AG10803 (cell line): ENCODE measurements at places on chromosomes 5 and 9.

GRCh38 chr5:178590924-178591423 is 781 bp upstream of the COL23A1 start:
- DNase-seq, result peak; percentile 51

DNA sequence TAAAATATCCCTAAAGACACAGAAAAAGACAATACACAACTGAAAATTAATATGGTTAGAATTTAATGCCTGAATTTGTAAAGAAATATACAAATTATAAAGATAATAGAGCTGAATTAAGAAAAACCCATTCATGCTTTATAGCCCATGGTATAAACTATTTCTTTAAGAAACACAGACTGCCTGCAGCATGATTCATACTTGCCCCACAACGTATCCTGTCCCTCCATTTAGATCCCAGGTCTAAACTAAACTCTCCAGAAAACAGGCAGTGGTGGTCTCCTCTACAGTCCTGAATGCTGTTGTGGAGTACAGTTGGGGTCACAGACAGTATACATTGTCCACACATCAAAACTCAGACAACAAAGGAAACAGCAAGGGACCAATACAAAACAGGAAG is 24.8 kb downstream of the IL6ST start:
- peak; percentile 31 for DNase-seq

DNA sequence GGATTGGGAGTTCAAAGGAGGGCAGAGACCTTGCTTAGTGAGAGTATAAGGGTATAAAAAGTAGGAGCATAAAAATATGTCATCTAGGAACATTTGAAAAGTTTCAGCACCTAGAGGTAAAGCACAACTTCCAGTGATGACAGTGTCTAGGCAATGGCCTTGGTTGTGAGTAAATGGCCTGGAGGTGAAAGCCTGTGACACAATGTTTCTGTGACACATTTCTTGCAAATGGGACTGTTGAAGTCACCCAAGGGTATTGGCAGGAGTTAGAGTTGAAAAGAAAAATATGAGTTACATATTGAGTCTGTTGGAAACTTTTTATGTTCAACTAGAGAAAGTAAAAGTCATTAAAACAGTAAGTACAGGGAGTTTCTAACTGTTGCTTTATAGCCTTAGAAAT is 14.8 kb downstream of the C5orf47 start:
- DNase-seq, result no peak

- peak; percentile 66 for DNase-seq
These were observed 11.9 kb downstream of the ROPN1L start for GRCh38 chr5:10453545-10453944.

DNA sequence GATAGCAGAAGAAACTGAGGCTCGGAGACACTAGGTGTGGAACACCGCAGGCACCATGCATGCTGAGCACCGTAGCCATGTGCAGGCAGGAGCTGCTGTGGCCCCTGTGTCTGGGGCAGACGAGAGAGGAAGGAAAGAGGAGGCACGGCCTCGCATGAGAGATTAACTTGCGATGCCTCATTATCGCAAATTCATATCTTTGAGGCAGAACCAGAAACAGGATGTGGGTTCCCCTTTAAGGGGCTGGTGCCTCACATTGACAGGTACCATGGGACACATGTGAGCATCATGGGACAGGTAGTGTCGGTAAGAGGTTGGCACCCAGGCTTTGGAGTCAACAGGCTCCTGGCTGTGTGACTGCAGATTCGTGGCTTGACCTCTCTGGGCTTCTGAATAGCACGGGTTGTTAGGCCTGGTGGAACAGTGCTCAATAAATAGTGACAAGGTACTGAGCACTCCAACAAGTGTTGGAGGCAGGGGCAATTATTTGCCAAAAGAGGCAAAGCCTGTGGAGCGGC is 40.8 kb downstream of the NAIF1 start:
- DNase-seq, result no peak

DNA sequence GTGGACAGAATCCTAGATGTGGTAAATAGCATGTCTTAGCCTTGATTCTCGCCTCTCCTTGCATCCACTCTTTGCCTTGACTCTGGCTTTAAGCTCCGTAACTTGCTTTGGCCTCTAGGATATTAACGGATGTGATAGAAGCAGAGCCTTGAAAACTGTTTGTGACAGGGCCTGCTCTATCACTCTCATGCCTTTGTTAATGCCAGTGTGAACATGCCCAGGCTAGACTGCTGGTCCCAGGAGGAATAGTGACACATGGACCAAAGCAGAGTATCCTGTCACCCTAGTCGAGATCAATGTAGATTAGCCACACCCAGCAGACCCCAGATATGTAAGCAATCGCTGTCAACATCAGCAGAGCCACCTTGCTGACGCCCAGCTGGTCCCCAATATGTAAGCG is 109.9 kb upstream of the C9orf72 start:
- no peak for DNase-seq

GRCh38 chr9:72338631-72339030 is 26.4 kb downstream of the ZFAND5 start:
- DNase-seq, result no peak

GRCh38 chr5:124157320-124157719 is 589.1 kb downstream of the ZNF608 start:
- DNase-seq, result no peak

DNA sequence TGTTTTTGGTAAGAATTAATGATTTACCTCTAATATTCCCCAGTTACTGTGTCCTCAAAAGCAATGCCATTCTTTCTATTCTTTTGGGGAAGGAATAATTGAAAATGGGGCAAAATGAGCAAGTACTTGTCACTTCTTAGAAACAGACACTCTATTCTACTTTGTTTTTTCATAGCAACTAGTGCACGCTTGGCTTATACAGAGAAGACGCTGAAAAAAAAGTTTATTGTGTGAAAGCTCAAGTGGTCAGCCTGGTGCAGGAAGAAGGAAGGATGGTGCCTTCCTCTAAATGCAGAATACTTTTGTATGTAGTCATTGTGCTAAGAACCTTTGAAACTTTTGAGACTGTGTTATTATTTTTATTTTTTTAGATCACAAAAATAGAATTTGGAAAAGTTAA is 29.6 kb downstream of the ANKDD1B start:
- DNase-seq, result no peak

GRCh38 chr9:89428901-89429890 is 68.7 kb downstream of the SEMA4D start:
- no peak for DNase-seq

DNA sequence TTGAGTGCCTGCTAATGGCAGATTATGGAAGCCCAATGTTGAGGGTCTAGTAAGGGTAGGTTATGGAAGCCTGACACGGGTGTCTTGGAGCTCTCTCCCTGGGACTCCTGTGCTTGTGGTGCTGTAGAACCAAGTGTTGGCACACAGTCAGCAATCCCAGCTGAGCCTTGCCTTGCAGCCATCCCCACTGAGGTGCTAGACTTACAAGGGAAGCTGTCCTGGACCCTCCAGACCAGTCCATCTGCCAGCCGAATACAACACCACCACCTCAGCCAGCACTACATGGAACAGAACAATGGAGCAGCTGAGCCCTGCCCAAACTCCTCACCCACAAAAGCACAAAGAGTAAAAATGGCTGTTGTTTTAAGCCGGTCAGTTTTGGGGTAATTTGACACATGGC is 90.5 kb upstream of the DNAH5 start:
- DNase-seq, result no peak

DNA sequence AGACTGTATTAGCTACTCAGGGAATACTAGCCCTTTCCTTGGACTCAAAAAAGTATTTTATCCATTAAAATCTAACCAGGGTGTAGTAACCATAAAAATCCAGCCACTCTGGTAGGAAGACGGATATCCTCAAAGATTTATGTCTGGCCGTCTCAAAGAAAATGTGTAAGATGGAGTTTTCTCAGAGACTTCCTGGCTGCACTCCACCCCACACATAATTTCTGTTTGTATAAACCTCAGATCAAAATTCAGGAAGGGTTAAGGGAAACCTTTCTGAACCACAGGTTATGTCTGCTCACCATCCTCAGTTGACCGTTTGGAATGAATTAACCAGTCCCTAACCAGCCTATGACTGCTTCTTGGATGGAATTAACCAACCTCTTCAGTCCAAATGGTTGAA is 13.8 kb upstream of the SMIM23 start:
- DNase-seq, result no peak

DNA sequence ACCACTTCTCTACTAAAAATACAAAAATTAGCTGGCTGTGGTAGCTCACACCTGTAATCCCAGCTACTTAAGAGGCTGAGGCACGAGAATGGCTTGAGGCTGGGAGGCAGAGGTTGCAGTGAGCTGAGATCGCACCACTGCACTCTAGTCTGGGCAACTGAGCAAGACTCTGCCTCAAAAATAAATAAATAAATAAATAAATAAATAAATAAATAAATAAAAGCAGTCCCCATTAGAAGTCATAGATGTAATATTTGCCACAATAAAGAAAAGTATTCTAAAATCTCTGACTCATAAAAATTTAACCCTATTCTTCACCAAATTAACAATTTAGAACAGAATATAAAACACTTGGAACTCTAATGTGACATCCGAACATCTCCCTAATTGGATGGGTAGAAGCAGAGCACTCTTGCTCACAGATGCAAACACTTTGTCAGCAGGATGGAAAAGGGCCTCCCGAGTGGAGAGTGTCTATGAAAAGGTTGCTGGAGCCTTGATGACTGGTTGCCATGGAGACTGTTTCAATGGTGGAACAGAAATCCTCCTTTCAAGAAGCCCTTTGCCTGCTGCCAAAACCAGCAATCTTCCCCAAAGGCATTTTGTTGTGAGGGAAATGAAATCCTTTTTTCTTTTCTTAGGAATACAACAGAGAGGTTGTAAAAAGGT is 38.9 kb upstream of the TRAF1 start:
- no peak for DNase-seq

DNA sequence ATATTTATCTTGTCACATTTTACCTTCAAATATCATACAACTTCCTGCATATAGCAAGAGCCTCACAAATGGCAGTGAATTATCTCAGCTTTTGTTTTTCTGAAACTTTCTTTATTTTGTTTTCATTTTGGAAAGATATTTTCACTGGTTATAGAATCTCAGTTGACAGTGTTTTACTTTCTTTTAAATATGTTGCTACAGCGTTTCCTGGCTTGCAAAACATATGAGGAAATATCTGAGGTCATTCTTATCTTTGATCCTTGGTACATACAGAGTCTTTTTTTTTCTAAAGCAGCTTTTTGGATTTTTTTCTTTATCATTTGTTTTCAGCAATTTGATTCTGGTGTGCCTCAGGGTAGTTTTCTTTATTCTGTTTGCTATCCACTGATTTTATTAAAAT is 77.6 kb upstream of the CEP78 start:
- DNase-seq, result no peak

DNA sequence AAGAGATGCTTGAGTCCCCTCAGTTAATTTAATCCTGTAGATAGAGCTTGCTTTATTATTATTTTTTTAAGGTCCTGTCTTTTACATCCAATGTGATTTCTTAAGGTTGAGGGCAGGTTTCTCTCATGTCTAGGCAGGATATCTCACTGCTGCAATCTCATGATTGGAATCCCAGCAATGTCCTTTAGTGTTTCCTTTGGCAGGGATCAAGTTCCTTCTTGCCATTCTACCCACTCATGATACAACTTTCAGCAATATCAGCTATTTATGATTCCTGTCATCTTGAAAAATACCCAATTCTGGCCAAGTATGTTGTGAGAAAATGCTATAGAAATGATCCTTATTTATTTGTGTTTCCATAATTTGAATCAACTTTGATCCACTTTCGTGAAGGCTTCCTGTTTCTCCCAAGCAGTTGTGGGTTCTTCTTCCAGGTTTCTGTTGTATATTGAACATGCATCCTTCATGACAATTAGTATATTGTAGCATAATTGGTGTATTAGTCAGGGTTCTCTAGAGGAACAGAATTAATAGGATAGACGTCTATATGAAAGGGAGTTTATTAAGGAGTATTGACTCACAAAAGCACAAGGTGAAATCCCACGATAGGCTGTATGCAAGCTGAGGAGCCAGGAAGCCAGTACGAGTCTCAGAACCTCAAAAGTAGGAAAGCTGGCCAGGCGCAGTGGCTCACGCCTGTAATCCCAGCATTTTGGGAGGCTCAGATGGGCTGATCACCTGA is 18.4 kb upstream of the VPS13A start:
- DNase-seq, result peak; percentile 53

- peak; percentile 28 for DNase-seq
These were observed 12.2 kb upstream of the MARCHF3 start for GRCh38 chr5:127042593-127042992.

DNA sequence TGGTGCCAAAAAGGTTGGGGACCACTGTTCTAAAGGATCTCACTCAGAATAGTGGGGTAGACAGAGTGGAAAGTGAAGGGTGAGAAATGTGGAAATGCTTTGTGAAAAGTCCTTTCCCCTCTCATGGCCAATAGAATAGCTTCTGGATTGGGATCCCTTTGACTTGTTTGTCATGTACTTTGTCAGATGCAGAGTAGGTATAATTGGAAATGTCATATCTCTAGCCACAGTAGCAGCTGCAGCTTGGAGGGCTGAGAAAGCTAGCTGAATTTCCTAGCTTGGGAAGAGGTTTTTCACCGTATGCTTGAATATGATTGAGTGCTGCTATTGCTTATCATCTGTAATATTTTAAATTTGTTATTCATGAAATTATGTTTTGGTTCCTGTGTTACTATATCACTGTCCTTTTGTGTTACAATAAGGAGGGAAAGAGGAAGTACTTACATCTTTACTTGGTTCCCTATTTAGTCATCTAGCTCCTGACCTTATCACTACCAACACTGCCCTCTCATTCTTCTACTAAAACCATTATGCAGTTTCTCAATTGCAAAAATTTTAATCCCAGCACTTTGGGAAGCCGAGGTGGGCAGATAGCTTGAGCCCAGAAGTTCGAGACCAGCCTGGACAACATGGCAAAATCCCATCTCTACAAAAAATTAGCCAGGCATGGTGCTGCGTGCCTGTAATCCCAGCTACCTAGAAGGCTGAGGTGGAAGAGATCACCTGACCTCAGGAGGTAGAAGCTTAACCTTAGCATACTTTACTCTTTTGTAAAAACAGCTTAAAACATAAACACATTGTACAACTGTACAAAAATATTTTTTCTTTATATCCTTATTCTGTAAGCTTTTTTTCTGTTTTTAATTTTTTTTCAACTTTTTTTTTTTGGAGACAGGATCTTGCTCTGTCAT is 12.4 kb downstream of the SLC30A5 start:
- no peak for DNase-seq

DNA sequence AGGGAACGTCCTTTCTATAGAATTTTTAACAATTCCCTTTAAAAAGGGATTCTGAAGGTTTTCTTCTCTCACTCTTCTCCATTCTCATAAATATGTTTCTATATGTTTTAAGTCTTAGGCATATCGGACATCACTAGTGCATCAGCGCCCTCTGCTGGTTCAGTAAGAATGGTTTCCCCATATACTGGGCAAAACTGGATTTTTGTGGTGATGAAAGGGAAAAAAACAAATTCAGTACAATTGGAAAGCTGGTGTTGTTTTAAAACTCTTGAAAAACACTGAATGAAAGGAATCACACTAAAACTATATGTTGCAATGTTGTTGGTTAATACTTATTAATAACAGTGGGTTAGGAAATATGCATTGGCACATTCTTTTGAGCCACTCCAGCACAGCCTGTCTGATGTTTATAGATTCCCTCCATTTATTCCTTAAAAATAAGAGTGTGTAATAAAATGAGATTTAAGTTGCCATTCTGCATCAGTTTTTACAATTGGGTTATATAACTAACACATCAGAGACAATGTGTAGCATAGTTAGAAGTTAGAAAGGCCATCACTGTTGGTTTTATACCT is 15.8 kb downstream of the CWC27 start:
- peak; percentile 84 for DNase-seq
